ENCODE measurements at places on chromosomes 5 and 9.

- no peak for DNase-seq
Observed at GRCh38 chr5:146426305-146426704, 20.8 kb upstream of the TCERG1 start.

DNA sequence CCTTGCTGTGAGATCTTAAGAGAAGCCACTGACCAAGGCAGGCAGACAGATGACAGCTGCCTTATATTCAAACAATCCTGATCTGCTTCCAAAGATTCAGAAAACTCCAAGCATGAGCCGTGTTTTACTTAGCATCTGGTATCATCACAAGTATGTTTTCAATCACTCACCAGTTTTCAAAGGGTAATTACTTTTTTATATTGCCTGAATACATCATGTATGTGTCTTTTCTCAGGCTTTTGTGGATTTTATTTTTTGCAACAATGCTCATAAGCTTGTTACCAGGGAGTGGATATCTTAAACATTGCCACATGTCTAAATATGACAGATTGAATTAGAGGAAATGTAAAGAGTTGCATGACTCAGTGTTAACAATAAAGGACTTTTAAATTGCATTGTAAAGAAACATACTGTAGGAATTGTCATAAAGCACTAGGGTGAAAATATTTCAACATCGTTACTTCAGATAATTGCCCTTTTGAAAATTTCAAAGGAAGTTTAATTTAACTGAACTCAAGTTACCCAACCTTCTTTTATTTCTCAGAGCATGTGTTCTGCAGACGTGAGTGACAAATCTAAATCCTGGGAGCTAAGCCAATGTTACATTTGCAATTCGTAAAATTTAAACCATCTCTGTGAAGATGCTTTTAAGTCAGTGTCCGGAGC is 326.1 kb downstream of the PLK2 start:
- no peak for DNase-seq

DNA sequence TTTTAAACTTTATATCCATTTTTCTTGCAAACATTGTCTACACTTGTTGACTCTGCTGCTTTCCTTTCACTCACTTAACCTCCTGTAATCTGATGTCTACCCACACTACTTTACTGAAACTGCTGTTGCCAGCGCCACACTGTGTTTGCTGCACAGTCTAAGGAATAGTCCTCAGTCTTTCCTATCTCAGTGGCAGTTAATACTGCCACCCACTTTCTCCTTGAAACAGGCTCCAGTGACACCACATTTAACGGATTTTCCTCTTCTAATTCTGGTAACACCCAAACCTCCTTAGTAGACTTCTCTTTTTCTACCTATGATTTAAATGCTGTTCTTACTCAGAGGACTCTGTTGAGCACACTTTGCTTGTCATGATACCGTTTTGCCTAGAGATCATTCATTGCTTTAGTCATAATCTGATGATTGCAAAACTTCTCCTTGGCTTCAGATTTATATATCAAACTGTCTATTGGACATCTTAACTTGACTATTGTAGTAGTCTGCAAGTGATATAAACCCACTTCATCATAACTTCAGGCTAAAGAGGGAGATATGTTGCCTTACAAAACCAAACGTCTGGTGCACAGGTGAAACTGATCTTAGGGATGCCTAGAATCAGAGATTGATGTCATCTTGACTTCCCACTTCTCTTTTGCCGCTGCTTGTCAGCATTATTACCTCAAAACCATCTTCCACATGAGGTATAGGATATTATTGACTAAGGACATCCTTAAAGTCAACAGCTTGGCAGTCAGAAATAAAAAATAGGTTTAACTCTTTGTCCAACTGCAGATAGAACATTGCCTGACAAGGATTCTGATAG is 94.1 kb downstream of the CDC42SE2 start:
- no peak for DNase-seq

DNA sequence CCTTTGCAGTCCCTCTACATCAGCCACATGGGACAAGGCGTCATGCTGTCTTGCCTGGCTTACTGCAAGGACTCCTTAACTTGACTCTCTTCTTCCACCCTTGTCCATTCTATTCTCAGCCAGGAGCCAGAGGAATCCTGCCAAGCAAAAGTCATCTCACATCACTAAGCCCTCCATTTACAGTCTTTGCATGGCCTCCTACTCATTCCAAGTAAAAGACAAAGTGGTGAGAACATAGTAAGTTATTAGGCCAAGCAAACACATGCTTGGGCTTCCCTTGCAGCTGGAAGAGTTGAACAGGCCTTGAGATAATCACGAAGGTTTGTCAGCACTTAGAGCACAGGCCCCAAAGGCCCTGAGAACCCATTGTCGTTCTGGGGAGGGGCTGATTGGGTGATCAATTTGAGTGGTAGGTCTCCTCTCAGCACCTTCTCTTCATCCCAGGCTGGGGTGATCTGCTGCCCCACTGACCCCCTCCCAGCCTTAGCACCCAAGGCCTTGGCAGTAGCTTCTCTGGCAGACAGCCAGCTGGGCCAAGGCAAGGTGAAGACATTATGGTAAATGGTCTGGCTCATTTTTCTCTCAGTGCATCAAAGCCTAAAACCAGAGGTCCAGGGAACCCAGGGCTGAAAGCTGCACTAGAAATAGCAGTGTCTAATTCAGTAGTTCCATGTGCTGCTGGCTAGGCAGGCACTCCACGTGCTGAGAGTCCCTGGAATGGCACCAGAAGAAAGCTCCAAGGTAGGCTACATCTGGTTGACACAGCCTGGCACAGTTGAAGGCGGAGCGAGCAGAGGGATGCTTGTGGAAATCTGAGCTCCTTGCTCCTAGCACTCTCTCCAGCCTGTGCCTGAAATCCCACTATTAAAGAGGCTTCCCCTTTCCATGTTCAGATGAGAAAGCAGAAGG is 121.4 kb downstream of the ASTN2 start:
- no peak for DNase-seq

- DNase-seq: no peak
Observed at GRCh38 chr5:43037636-43038495, 2.3 kb downstream of the ANXA2R start.

GRCh38 chr5:151093476-151093889 is 12.6 kb upstream of the TNIP1 start:
- DNase-seq: no peak

GRCh38 chr5:72291601-72292000 is 28.4 kb downstream of the MRPS27 start:
- DNase-seq: no peak

- no peak for DNase-seq
Observed at GRCh38 chr5:181121675-181122561, 9.1 kb downstream of the OR2V1 start.

DNA sequence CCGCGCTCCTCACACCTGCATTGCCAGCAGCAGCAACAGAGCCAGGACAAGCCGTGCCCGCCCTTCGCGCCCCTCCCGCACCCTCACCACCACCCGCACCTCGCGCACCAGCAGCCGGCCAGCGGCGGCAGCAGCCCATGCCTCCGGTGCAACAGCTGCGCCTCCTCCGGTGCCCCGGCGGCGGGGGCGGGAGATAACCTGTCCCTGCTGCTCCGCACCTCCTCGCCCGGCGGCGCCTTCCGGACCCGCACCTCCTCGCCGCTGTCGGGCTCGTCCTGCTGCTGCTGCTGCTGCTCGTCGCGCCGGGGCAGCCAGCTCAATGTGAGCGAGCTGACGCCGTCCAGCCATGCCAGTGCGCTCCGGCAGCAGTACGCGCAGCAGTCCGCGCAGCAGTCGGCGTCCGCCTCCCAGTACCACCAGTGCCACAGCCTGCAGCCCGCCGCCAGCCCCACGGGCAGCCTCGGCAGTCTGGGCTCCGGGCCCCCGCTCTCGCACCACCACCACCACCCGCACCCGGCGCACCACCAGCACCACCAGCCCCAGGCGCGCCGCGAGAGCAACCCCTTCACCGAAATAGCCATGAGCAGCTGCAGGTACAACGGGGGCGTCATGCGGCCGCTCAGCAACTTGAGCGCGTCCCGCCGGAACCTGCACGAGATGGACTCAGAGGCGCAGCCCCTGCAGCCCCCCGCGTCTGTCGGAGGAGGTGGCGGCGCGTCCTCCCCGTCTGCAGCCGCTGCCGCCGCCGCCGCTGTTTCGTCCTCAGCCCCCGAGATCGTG is 517 bp downstream of the KCNN2 start:
- no peak for DNase-seq

DNA sequence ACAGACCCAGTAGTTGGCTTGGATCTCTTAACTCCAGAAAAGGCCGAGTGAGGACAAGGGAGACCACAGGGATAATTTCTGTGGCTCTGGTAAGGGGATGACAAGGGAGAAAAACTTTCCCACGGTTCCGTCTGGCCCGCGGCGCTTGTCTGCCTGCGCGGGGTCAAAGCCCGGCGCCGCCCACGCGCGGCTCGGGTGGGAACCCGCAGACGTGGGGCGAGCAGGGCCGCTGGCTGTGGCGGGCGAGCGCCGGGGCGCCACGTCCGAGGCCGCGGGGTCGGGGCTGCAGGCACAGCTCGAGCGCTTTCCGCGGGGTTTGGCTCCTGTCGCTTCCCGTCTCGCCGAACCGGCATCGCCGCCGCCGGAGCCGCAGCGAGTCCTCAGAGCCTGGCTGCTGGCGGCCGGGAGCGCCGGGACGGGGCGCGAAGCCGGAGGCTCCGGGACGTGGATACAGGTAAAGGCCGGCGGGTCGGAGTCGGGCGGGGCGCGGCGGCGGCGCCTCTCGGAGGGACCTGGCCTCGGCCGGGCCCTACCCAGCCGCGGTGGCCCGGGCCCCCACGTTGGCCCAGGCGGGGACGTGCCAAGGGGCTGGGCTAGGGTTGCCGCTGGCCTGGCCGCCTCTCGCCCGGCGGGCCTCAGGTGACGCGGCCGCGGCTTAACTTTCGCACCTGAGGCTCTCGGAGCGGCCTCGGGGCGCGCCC is at the start of gene RNF180:
TSS of gene RNF180 (plus strand) at position 344 of the 701 bp plus-strand sequence. CDS start 34,965 bp downstream, outside the sequence.
- peak; percentile 71 for DNase-seq

GRCh38 chr5:12459326-12459725 is 555.1 kb upstream of the CTNND2 start:
- no peak for DNase-seq

DNA sequence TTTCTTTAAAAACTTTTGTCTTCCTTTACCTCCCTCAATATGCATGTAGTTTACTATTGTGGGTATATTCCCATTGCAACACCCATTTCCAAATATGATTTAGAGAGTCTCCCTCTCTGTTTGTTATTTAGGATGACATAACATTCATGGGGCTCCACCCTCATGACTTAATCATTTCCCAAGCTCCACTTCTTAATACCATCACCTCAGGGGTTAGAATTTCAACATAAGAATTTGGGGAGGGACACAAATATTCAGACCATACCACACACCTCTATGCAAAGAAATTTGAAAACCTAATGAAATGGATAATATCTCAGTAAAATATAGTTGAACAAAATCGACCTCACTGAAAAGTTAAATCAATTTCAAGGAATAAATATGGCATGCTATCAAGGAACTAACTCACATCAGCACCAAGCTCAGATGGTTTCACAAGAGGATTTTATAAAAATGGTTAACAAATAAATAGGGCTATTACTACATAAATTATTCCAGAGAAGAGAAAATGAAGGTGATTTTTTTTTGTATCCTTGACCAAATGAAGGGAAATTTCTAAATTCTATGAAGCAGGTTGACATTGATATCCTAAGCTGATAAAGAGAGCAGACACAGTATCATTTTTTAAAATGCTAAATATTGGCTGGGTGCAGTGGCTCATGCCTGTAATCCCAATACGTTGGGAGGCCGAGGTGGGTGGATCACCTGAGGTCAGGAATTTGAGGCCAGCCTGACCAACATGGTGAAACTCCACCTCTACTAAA is 20.2 kb upstream of the UBTD2 start:
- no peak for DNase-seq

GRCh38 chr5:56838409-56839039 is 23.2 kb downstream of the MAP3K1 start:
- DNase-seq: no peak

DNA sequence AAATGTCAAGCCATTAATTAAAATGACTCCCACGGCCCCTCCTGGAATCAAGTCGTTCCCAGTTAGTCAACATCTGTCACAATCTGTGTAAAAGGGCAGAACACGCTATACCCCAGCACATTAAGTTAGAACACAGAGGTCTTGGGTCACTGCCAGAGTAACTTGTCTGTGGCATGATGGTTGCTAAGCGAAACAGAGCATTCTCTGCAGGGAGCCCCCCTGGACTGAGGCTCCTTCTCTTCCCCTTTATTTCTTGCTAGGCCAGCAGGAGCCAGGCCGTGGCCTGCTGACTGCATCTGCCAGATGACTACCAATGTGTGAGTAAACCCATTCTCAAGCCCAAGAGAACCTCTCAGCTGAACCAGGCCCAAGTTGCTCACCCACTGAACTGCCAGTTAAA is 51.9 kb upstream of the ZBED3 start:
- no peak for DNase-seq
